CD4-positive, alpha-beta T cell treated with Interleukin-21 for 1 hour (primary cell): ENCODE measurements at places on chromosomes 12 and 14.

- no peak for DNase-seq
Measured at GRCh38 chr12:123393747-123394146, 9.8 kb downstream of the KMT5A start.

- DNase-seq: no peak
Measured at GRCh38 chr14:41636492-41637392, 30.1 kb downstream of the LRFN5 start.

DNA sequence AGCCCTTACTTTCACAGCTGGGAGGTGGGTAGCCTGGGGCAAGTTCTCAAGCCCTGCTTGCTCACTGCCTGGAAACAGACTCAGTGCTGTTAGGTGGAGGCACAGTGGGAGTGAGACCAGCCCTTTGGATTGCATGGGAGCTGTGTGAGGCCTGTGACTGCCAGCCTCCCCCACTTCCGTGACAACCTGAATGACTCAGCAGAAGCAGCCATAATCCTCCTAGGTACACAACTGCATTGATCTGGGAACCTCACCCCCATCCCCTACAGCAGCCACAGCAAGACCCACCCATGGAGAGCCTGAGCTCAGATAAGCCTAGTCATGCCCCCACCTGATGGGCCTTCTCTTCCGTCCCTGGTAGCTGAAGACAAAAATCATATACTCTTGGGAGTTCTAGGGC is 26.4 kb downstream of the ALG10 start:
- DNase-seq: no peak

DNA sequence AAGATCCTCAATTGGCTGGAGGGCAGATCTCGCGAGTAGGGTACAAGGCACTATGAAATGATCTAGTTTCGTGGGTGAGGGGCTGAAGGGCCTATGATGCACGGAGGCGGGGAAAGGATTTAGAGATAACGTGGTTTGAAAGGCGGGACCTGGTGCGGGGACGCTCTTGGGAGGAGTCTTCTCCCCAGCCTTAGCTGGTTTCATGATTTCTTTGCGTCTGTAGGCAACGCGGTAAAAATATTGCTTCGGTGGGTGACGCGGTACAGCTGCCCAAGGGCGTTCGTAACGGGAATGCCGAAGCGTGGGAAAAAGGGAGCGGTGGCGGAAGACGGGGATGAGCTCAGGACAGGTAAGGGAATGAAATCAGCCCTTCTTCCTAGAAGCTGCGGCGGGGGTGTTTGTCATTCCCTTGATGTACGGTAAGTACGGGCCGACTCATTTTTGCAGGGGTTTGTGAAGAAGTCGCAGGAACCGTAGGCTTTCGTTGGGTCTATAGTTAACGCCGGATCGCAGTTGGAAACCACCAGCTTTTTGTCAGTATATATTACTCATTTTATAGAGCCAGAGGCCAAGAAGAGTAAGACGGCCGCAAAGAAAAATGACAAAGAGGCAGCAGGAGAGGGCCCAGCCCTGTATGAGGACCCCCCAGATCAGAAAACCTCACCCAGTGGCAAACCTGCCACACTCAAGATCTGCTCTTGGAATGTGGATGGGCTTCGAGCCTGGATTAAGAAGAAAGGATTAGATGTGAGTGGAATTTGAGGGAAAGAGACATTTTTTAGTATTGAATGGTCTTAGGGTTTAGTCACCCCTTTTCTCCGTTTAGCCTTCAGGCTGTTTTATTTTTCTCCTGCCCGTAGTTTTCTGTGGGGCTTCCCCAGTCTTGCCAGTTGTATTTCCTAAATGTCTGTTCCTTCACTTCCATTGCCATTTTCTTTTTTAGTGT is 602 bp downstream of the APEX1 start:
- DNase-seq: no peak

DNA sequence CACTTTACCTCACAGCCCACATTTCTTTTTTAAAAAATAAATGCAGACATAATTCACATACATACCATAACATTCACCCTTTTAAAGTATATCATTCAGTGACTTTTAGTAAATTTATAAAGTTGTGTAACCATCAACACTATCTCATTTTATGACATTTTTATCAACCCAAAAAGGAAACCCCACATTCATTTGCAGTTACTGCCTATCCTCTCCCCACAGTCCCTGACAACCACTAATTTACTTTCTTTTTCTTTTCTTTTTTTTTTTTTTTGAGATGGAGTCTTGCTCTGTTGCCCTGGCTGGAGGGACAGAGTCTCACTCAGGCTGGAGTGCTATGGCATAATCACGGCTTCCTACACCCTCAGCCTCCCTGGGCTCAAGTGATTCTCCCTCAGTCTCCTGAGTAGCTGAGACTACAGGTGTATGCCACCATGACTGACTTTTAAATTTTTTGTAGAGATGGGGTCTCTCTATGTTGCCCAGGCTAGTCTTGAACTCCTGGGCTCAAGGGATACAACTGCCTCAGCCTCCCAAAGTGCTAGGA is 1.5 kb upstream of the EP400 start:
- no peak for DNase-seq

GRCh38 chr12:124294780-124295341 is at the start of gene RFLNA:
TSS of gene RFLNA (plus strand) at chr12:124295093. CDS start at chr12:124295430, 337 bp downstream.
- no peak for DNase-seq

DNA sequence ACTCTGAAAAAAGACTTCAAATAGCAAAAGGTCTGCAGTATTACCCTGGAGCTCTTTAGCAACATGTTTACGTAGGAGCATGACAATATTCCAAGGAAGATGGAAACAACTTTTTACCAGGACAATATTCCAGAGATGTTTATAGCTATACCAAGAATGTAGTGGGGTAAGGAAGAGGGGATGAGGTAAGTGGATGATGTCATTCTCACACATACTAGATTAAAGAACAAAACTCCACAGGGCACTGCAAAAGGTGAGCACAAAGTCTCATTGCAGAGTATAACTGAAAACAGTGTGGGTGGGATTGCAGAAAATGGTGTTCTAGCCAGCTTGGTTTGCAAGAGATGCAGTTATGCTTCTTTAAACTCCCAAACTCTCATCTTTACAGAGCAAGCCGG is 8.4 kb downstream of the CMTM5 start:
- no peak for DNase-seq

GRCh38 chr14:98564006-98564405 is 708.0 kb downstream of the BCL11B start:
- DNase-seq: no peak
